Osteoblast (primary cell): ENCODE measurements at places on chromosomes 16 and 17. TPM values are rescaled to one million over a fixed set of nuclear protein-coding genes. Genes with fewer than 3 reads are reported as not detected.

FOXN1 gene
- total RNA-seq = not detected in 2 replicates

KRT28 gene
- total RNA-seq = not detected in 2 replicates

CFAP52 gene
- total RNA-seq = under 0.01 TPM in 1 of 2 replicates, not detected in the other

MMP28 gene
- total RNA-seq = 1.2 and 1.8 TPM in 2 replicates

SALL1 gene
- under 0.01 TPM in 2 replicates for total RNA-seq

GABARAPL2 gene
- total RNA-seq = 32.9 and 36.8 TPM in 2 replicates

TSPAN10 gene
- total RNA-seq = 2.9 and 11.5 TPM in 2 replicates

ADAP2 gene
- 0.29 and 0.72 TPM in 2 replicates for total RNA-seq

KRT222 gene
- under 0.01 TPM in 2 replicates for total RNA-seq

UNC13D gene
- total RNA-seq = 1.1 and 2.1 TPM in 2 replicates

P4HB gene
- 1,119 and 1,240 TPM in 2 replicates for total RNA-seq

DECR2 gene
- total RNA-seq = 18.1 and 24.5 TPM in 2 replicates

C17orf78 gene
- total RNA-seq = not detected in 2 replicates

RTN4RL1 gene
- total RNA-seq = 1.1 and 1.5 TPM in 2 replicates

CD19 gene
- total RNA-seq = not detected in 2 replicates

AIPL1 gene
- not detected in 2 replicates for total RNA-seq

PLA2G10 gene
- total RNA-seq = not detected in 2 replicates

STRADA gene
- total RNA-seq = 29.7 and 35.4 TPM in 2 replicates

OTOP2 gene
- total RNA-seq = not detected in 2 replicates

HSF5 gene
- total RNA-seq = under 0.01 TPM in 2 replicates

IL32 gene
- 0.72 TPM in 1 of 2 replicates, not detected in the other for total RNA-seq

CCL7 gene
- total RNA-seq = 0.29 and 0.36 TPM in 2 replicates

KSR1 gene
- total RNA-seq = 6.2 and 6.5 TPM in 2 replicates

ZSCAN10 gene
- not detected in 2 replicates for total RNA-seq

CD300LF gene
- not detected in 2 replicates for total RNA-seq

ANKRD40 gene
- total RNA-seq = 41.5 and 42.7 TPM in 2 replicates

TTYH2 gene
- total RNA-seq = 1.2 and 1.4 TPM in 2 replicates

CLDN6 gene
- total RNA-seq = under 0.01 TPM in 1 of 2 replicates, not detected in the other

PEX12 gene
- total RNA-seq = 8.0 and 8.8 TPM in 2 replicates

SULT1A2 gene
- total RNA-seq = not detected in 2 replicates

CORO6 gene
- 12.7 and 20.3 TPM in 2 replicates for total RNA-seq

PPM1D gene
- total RNA-seq = 14.7 and 15.6 TPM in 2 replicates

PRAC1 gene
- total RNA-seq = 0.88 TPM in 1 of 2 replicates, not detected in the other

KRTAP4-9 gene
- not detected in 2 replicates for total RNA-seq

ITGB4 gene
- total RNA-seq = 0.29 and 0.36 TPM in 2 replicates

CCL15 gene
- not detected in 2 replicates for total RNA-seq

HCRT gene
- not detected in 2 replicates for total RNA-seq

TAT gene
- total RNA-seq = under 0.01 TPM in 1 of 2 replicates, not detected in the other

SOST gene
- not detected in 2 replicates for total RNA-seq

PPP1R27 gene
- total RNA-seq = not detected in 2 replicates

CHD9 gene
- 80.4 and 83.6 TPM in 2 replicates for total RNA-seq

MT4 gene
- not detected in 2 replicates for total RNA-seq

OVCA2 gene
- total RNA-seq = 59.0 and 61.3 TPM in 2 replicates

TTC19 gene
- total RNA-seq = 31.8 and 39.8 TPM in 2 replicates

SLC16A13 gene
- total RNA-seq = 1.2 and 1.4 TPM in 2 replicates

TP53TG3 gene
- total RNA-seq = 0.36 TPM in 1 of 2 replicates, not detected in the other

NOTUM gene
- 0.72 TPM in 1 of 2 replicates, not detected in the other for total RNA-seq

CDRT4 gene
- 2.7 and 3.3 TPM in 2 replicates for total RNA-seq

ARL17A gene
- total RNA-seq = 7.7 and 13.8 TPM in 2 replicates

TBC1D3C gene
- total RNA-seq = not detected in 2 replicates

MEIOC gene
- total RNA-seq = under 0.01 TPM in 1 of 2 replicates, not detected in the other

DNAH3 gene
- not detected in 2 replicates for total RNA-seq

FZD2 gene
- 15.9 and 23.9 TPM in 2 replicates for total RNA-seq

TMEM100 gene
- total RNA-seq = 0.36 and 0.59 TPM in 2 replicates

PNMT gene
- total RNA-seq = not detected in 2 replicates

VASN gene
- 202 and 217 TPM in 2 replicates for total RNA-seq

NPIPB6 gene
- 0.59 and 2.9 TPM in 2 replicates for total RNA-seq

COL1A1 gene
- total RNA-seq = 6,718 and 8,987 TPM in 2 replicates

ADAD2 gene
- total RNA-seq = under 0.01 TPM in 1 of 2 replicates, not detected in the other

ZNF23 gene
- total RNA-seq = 9.8 and 10.3 TPM in 2 replicates
